ENCODE measurements at places on chromosomes 6 and 20.

DNA sequence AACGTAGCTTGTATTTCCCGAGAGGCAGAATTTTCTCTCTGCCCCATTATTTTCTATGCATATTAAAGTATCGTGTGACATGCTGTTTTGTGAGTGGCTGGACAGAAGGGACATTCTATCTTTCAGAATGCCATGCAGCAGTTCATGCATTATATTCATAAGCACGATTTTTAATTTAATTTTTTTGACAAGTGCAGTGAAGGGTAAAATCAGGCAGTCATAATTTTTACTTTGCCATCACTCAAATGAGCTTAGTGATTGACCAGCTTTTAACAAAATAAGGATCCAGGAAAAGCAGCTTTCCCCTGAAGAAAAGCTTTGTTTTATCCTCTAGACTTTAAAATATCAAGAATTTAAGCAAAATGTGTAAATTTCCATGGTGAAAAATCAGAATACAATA, 673.3 kb downstream of the KIF16B start:
- no peak for DNase-seq

GRCh38 chr6:36032261-36032660, 4.7 kb downstream of the MAPK14 start:
- no peak for DNase-seq

- DNase-seq: no peak
Measured at GRCh38 chr20:63066506-63067265, 59.9 kb upstream of the BHLHE23 start.

GRCh38 chr20:57803508-57804005, 93.7 kb upstream of the PMEPA1 start:
- DNase-seq: no peak

GRCh38 chr6:2686515-2686914, 64.2 kb downstream of the MYLK4 start:
- no peak for DNase-seq

- no peak for DNase-seq
Measured at GRCh38 chr6:106613590-106613989, 15.7 kb downstream of the RTN4IP1 start.

- DNase-seq: no peak
Measured at GRCh38 chr20:58071991-58072390, 156.5 kb downstream of the ANKRD60 start.

- DNase-seq: peak; percentile 23
Measured at GRCh38 chr20:2652724-2653555, 508 bp downstream of the NOP56 start.

- DNase-seq: no peak
Measured at GRCh38 chr20:14673164-14673563, 335.8 kb upstream of the FLRT3 start.

- DNase-seq: no peak
Measured at GRCh38 chr6:90126181-90126580, 170.5 kb downstream of the BACH2 start.

DNA sequence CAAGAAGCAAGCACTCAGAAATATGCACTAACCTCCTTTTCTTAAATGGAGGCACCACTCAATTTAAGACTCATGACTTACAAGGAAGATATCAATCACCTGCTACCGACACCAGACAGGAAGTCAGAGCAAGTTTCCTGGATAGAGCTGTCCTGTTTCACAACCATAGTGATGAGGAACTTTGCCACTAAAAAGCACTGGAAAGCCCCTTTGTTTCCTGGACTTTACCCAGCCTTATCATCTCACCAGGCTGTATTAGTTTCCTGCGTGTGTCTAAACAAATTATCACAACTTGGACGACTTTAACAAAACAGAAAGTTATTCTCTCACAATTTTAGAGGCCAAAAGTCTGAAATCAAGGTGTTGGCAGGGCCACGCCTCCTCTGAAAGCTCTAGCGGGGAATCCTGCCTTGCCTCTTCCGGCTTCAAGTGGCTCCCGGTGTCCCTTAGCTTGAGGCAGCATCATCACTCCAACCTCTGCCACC, 253.8 kb upstream of the STXBP5 start:
- no peak for DNase-seq

GRCh38 chr6:152272486-152272885, 364.7 kb downstream of the SYNE1 start:
- DNase-seq: no peak

- DNase-seq: no peak
Measured at GRCh38 chr20:62800314-62801259, 4.0 kb upstream of the OGFR start.

DNA sequence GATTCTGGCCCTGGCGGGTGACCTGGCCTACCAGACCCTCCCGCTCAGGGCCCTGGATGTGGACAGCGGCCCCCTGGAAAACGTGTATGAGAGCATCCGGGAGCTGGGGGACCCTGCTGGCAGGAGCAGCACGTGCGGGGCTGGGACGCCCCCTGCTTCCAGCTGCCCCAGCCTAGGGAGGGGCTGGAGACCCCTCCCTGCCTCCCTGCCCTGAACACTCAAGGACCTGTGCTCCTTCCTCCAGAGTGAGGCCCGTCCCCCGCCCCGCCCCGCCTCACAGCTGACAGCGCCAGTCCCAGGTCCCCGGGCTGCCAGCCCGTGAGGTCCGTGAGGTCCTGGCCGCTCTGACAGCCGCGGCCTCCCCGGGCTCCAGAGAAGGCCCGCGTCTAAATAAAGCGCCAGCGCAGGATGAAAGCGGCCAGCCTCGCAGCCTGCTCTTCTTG, 868 bp upstream of the SLC2A4RG start:
- no peak for DNase-seq

- no peak for DNase-seq
Measured at GRCh38 chr6:1911474-1911873, 301.8 kb downstream of the FOXC1 start.

DNA sequence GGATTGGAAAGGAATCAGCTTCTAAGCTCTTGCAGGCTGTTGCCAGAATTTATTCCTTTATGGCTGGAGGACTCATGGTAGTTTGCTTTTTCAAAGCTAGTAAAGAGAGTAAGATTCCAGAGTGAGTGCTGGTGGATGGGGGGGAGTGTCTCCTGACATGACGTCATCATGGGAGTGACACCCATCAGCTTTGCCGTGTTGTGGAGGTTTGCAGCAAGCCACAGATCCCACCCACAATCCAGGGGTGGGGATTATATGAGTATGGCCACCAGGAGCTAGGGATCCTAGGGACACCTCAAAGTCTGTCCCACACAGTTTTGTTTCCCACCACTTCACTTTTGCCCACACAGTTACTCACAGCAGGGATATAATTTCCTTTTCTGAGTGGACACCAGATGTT, 28.7 kb upstream of the PMEPA1 start:
- no peak for DNase-seq

DNA sequence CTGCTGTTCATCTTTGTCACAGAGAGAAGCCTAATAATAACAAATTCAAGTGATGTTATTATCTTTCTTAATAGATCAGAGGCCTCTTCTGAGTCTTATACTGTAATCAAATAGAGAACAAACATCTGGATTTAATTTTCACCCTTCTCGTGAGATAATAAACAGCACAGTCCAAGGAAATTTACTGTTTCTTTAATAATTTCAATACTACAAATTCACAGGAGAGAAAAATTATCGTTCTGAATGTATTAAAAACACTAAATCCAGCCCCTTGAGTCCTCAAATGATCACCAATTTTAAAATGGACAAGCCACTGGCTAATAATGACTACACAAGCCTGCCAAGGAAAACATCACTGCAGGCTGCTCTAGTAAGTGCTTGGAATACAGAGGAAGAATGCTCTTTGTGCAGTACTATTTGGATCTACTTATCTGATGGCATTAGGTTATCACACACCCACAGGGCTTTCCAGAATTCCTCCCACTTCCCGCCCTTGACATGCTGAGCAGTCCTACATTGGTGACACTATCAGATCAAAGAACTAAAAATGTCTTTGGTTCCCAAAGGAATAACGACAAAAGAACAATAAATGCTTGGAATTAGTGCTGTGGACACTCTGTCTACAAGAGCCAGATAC, 38.1 kb downstream of the SYNE1 start:
- DNase-seq: no peak

DNA sequence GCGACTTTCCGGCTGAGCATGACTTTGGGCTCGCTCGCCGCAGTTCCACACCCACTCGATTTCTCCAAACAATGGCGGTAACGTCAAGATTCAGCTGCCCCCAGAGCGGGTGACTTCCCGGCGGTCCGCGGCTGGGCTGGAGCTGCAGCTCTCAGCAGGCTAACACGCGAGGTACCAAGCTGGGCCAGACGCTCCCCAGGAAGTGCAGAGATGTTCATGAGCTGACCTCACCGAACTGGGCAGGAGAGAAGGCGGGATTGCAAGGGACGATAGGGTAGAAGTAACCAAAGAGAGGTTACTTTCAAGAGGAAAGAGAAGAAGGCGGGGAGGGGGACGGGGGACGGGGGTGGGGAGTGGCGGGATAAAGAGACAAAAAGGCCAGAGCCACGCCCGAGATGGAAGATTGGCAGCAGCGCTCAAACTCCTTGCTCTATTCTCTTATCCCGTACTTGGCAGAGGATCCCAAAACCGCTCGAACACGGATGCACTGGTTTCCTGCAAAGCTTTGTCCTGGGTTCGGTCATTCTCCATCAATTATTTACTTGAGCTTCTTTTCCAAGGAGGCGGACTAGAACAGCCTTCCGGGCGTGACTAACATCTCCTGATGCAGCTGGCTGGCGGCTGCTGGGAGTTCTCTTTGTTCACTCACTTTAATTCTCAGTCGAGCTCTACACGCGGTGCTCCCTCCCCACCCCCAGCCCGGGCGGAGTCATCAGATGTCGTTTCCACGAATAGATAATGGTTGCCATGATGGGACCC, at the start of gene MTCL3:
MTCL3 (minus strand) TSS at position 626 of the 759 bp plus-strand sequence.
- peak; percentile 22 for DNase-seq

DNA sequence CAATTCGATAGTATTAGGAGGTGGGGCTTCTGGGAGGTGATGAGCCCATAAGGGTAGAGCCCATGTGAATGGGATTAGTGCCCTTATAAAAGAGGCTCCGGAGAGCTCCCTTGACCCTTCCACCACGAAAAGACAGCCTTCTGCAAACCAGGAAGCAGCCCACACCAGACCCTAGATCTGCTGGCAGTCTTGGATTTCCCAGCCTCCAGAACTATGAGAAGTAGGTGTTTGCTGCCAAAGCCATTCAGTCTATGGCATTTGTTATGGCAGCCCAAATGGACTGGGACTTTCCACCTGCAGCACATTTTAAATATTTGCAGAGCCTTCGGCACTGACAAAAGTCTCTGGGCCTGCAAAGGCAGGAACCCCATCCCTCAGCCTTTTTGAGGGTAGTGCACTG, 11.8 kb upstream of the SFT2D1 start:
- DNase-seq: no peak

GRCh38 chr6:166167801-166168615, at the start of gene TBXT:
Gene TBXT (minus strand): TSS chr6:166167851. CDS start chr6:166167591, 260 bp downstream.
- DNase-seq: no peak

DNA sequence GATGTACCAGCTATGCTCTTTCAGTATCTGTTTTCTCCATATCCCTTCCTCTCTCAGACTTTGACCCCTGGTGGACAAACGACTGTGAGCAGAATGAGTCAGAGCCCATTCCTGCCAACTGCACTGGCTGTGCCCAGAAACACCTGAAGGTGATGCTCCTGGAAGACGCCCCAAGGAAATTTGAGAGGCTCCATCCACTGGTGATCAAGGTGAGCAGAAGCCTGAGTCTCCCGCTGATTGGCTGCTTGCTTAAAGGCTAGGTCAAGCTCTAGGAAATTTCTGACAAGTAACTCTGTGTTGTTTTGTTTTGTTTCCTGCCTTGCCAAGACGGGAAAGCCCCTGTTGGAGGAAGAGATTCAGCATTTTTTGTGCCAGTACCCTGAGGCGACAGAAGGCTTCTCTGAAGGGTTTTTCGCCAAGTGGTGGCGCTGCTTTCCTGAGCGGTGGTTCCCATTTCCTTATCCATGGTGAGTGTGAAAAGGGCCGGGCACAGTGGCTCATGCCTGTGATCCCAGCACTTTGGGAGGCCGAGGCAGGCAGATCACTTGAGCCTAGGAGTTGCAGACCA, 28.6 kb downstream of the C6orf89 start:
- no peak for DNase-seq

- DNase-seq: no peak
Measured at GRCh38 chr6:150165020-150165702, 22.3 kb downstream of the PPP1R14C start.

GRCh38 chr20:51650685-51651134, 108.2 kb upstream of the NFATC2 start:
- no peak for DNase-seq

GRCh38 chr6:122388945-122389344, 10.5 kb upstream of the HSF2 start:
- no peak for DNase-seq

- DNase-seq: no peak
Measured at GRCh38 chr6:136334465-136334846, 44.8 kb upstream of the BCLAF1 start.

DNA sequence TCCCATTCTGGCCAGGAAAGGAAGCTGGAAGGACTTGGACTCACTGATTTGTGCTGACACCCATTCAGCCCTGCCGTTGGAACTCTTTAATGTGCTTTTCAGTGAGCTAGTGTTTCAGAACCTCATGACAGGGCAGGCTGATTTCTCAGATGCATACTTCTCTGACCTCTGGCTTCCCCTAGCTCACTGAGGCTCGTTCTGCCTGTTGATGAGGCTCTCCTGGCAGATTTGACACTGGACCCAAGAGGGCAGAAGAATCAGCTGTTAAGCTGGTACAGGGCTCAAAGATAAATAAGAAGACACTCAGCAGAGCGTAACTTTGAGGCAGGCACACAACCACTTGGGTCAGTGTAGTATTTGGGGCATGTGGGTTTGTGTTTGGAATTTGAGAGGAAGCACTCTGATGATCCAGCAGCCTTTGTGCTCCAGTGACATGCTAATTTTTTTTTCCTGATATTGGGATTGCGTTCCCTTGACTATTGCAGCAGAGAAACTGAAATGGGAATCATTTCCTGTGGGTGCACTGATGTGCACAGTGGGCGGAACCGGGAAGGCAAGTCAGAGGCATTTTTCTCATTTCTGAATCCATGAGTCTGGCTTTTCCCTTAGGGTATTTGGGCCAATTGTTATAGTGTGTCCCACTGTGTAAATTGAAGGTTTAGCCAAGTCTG, 80.2 kb downstream of the CARMIL1 start:
- no peak for DNase-seq

DNA sequence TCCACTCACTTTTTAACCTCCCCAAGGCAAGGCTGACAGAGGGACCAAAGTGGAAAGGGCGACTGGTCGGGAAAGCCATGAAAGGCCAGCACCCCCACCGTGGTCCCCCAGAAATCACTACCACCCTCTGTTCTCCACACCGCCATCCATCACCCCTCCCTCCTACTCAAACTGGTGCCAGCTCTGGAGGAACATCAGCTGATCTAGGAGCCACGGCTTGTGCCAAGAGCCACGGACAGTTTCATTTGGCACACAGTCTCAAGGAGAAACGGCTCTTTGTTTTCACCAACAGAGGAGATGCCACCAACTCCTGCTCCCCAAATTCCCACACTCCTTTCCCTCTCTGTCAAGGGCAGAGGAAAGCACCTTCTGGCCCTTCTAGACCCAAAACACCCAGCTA, 26.0 kb downstream of the TBC1D7 start:
- no peak for DNase-seq

All from stimulated activated CD8-positive, alpha-beta memory T cell treated with anti-CD3 and anti-CD28 coated beads, Interleukin-4, amount 100 ng/mL, for 4 hours (primary cell).